ENCODE measurements at places on chromosomes 13 and 19. TPM values are rescaled to one million over a fixed set of nuclear protein-coding genes. Genes with fewer than 3 reads are reported as not detected.

DNA sequence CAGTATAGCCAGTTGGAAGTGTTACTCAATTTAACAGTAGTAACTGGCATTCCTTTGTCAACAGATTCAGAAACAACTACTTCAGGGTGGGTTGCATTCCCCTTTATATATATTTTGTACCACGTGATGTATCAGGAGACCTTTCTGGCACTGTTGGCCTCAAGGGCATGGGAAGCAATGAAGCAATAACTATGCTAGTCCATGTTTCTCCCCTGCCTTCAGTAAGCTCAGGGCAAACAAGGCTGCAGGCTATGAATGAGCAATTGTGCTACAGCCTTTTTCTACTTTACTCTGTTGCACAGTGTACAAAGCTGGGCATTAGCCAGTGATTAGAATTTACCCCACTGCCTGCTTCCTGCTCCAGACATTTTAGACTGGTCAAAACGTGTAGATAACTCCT is 348.8 kb downstream of the GPC5 start:
- DNase-seq: no peak

DNA sequence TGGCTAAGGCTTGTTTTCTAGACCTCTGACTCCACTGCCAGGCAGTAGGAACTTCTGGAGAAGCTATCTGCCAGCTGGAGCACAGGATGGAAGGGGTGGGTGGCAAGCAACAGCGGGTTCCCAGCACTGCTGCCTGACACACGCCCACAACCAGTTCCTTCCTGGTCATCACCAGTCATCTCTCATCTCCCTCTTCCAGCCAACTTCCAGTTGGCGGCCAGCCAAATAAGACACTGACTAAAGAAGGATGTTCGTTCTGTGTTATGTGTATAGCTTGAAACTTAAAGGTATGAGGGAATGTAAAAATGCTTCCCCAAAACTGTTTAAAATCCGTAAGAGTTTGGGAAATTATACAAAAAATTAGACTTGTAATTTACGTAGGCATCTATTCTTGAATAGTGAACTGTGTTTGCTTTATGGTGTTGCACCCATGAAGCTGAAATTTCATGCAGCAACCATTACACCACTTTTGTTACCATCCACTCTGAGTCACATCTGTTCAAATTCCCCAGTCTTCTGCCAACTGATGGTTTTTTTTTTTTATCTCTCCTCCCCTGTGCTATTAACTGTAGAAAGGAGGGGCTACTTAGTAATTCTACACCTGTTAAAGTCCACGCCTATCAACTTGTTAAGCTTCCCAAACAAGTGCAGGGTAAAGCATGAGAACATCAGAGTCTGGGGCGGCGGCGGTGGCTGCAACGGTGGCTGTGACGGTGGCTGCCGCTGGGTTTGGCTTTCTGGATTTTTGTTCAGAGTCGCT is 86.2 kb upstream of the FRY start:
- DNase-seq: peak; percentile 62

- peak; percentile 56 for DNase-seq
These were observed 22.3 kb downstream of the SLC7A1 start for GRCh38 chr13:29573190-29573589.

The CGB7 gene
- total RNA-seq: 3.2 TPM

DNA sequence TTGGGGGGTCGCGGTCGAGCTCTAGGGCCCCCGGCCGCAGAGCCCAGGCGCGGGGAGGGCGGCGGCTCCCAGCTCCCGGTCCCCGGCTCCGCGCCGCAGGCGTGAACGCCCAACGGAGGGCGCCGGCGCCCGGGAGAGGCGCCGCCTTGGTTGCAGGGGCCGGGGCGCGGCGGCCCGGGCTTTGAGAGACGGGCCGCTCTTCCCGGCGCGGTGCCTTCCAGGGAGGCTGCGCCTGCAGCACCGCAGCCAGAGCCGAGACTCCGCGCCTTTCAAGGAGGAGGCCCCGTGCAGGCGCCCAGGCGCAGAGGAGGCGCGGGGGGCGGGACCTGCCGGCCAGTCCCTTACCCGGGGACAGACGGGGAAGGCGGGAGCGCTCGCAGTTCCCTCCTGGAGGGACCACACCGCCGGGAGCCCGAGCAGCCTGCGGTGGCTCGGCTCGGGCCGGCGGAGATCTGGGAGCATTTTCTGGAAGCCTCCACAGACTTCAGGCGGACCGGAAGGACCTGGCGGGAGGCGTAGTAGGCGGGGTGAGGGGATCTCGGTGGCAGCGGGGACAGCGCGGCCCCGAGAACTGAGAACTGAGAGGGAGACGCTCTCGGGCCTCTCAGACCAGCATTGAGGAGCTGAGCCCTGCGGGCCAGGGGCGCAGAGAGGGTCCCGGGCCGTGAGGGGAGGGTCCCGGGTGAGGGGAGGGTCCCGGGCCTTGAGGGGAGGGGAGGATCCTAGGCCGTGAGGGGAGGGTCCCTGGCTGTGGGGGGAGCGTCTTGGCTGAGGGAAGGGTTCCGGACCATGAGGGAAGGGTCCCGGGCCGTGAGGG is 25.5 kb upstream of the MCF2L start:
- no peak for DNase-seq

The ATP8B3 gene
- 1.3 TPM for total RNA-seq

DNA sequence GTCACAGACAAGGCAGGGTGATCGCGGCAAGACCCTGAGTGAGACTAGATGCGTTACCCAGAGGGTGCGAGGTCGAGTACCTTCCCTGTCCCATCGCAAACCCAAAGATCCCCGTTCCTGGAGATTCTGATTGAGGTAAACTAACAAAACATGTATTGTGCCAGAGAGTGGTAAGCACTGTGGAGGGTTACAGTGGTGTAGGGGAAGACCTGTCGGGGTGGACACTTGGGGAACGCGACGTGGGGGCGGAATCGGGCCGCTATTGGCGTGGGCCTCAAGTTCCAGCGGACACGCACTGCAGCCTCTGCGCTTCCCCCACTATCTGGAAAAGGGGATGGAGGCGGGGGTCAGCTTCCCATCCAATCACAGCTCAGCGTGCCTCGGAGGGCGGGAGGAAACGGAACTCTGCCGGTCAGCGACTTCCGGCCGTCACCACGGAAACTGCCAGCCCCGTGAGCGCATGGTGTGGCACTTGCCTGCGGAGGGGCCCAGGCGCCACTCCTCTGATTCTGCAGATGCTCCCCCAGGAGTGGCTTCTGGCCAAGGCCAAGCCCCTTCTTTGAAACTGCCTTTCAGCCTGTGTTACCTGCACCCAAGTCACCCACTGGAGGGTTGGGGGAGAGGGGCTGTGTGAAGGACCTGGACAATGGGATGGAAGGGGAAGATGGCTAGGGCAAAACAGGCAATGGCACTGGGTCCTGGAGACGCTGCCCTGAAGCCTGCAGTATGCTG is 1.0 kb upstream of the UBE2M start:
- peak; percentile 95 for DNase-seq

DNA sequence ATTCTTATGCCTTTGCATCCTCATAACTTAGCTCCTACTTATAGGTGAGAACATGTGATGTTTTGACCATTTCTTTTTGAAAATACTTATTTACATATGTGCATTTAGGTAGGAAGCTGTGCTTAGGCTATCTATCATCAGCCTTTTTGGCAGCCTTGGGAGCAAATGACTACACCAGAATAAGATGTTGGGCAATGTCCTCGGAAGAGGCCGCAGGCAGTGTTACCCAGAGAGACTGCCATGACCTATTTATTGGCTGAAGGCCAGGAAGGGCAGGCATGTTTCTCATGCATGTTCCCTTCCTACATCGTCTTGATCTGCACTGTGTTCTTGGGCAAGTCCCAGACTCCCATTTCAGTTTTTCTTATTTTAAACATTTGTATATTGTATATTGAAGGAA is 122.3 kb downstream of the B3GLCT start:
- no peak for DNase-seq

DNA sequence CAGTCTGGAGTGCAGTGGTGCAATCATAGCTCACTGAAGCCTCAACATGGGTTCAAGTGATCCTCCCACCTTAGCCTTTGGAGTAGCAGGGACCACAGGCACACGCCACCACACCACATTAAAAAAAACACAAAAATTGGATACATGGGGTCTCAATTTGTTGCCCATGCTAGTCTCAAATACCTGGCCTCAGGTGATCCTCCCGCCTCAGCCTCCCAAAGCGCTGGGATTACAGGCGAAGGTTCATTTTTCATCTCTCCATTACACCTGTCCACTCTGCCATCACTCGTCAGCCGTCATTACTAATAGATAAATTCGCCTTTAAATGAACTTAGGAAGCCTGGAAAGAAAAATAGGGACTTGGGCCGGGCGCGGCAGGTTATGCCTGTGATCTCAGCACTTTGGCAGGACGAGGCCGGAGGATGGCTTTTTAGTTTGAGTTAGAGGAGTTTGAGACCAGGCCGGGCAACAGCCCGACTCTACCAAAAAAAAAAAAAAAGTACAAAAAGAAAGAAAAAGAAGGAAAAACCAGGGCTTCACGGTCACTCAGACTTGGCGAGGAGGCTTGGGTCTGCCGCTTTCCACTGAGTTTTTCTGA is 685 bp upstream of the SUPT5H start:
- DNase-seq: no peak

The GDF15 gene
- 84.1 TPM for total RNA-seq

The AKAP8L gene
- total RNA-seq: 133 TPM

GRCh38 chr19:18517606-18518005 is 4.3 kb downstream of the ELL start:
- no peak for DNase-seq

The CELF5 gene
- 0.62 TPM for total RNA-seq

- no peak for DNase-seq
These were observed 6.0 kb upstream of the CCER2 start for GRCh38 chr19:38917921-38918491.

- DNase-seq: no peak
These were observed 70.6 kb upstream of the SERP2 start for GRCh38 chr13:44302940-44303575.

The ZNF208 gene
- 32.4 TPM for total RNA-seq

DNA sequence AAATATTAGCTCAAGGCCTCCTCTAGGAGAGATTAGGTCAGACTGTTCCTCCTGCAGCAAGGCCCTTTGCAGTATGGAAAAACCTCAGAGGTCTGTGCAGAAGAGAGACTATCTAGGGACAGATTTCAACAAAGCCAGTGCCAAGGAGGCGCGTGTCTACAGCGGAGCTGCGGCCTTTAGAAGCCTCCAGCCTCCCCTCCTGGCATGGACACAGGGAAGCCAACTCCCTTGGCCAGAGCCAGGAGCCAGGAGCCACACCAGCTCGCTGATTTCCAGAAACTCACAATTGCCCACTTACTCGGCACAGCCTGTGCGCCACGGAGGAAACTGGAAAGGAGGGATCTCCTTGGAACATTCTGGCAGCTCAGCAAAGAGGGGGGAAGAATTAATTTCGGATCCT is 63.4 kb downstream of the INSR start:
- peak; percentile 48 for DNase-seq

GRCh38 chr13:76894401-76895110 is 8.4 kb upstream of the KCTD12 start:
- no peak for DNase-seq

DNA sequence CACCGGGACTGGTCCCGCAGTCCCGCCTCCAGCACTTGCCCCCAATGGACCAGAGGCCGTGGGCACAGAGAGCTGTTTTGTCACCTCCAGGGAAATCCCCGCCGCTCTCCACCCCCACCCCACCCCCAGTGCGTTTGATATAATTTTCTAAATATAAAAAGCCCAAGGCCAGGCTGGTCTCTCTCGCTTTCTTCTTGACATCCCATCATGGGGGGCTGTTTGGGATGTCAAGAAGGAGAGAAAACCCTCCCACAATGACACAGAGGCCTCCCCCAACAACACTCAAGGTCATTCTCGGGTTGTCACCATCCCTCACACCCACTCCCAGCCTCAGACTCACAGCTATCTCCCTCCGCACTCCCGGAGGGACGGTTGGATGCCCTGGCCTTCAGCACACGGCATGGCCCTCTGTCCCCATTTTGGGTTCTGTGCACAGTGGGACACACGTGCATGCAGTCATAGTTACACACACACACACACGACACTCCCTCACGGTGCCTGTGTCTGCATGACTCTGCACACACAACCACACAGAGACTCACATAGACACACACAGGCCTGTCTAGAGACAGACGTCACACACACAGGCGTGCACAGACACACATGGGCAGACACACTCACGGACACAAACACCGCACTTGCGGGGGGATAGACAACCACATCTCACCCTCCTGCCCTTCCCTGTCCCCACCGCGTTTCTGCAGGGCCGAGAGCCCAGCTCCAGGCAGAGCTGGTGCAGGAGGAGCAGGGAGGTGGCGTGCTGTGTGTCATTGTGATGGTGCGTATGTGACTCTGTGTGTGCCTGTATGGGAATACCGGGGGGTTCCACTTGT is 4.8 kb upstream of the NFIC start:
- no peak for DNase-seq
